ENCODE measurements at places on chromosomes 2 and 18. TPM values are rescaled to one million over a fixed set of nuclear protein-coding genes. Genes with fewer than 3 reads are reported as not detected.

Gene FLACC1
- total RNA-seq: 0.26 TPM

Gene ESPNL
- not detected for total RNA-seq

Gene SPATA3
- not detected for total RNA-seq

Gene NPHP1
- total RNA-seq: 2.4 TPM

Gene AKAIN1
- total RNA-seq: not detected

Gene RBM43
- 0.79 TPM for total RNA-seq

- no peak for DNase-seq
Measured at GRCh38 chr2:198375083-198375410, 570.7 kb downstream of the PLCL1 start.

DNA sequence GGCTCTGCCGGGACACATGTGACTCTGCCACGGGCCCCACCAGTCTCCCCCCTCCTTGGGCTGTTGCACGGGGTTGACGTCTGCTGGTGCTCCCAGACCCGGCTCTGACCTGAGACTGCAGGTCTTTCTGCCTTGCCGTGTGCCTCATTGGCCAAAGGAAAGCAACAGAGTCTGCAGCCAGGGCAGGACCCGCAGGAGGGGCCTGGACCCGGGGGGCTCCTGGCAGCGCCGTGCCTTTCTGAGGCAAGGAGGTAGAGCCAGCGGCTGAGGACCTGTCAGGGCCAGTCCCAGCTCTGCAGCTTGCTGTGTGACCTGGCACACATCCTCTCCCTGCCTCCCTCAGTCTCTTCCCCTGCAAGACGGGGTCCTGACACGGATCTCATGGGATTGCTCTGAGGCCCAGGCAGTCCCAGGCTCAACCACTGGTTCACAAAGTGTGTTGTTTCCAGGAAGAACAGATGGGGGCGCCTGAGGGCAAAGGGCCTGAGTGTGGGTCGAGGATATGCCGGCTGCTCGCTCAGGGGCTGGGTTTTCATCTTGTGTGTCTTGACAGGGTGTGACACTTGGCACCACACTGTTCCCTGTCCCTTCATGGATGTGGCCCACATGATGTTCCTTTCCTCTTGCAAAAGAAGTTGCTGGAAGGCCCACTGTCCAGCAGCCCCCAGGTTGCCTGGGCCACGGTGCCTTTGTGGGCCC, 9.0 kb downstream of the CAPN10 start:
- no peak for DNase-seq

DNA sequence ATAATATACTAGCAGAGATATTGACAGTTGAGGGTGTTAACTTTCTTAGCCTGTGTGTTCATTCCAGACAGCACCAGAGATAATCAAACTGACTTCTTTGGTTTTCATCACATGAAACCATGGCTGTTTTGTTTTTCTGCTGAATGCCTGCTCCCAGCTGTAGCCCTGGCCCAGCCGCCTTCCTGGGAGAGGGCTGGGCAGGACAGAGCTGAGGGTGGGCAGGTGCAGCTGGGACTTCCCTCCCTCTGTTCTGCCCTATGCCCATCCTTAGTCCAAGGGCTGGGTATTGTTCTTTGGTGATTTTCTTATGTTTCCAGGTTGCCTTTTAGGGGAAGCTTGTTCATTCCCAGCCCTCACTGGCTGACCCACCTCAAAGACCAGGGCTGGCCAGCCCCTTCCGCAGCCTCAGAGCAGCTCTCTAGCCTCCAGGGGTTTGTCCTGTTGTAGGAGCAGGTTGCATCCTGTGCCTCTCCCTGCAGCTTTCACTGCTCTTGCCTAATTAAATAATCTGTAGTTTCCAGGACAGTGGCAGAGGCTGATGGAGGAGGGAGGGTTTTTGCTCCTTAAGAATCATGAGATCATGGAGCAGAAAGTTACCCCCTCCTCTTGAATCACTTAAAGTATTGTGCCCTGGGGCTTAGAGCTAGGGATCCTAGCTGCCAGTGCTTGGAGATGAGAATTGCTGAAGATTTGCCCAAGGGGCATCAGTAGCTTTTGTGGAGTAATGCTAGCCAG, 61.4 kb downstream of the MTCL1 start:
- no peak for DNase-seq

DNA sequence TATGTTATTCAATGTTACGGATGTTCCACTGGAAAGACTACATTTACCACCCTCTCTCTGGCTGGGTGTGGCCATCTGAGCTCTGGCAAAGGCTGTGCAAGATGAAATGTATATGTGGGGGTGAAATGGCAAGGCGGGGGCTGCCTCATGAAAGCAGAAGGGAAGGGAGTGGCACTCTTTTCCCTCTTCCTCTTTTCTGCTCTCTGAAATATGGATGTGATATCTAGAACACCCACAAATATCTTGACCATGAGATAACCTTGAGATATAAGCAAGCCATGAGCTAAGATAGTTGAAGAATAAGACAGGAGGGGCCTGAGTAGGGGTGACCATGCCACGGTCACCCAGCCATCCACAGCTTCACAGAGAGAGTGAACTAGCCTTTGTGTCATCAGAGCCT, 367.8 kb upstream of the ID2 start:
- no peak for DNase-seq

- no peak for DNase-seq
Measured at GRCh38 chr18:22709288-22710060, 223.7 kb upstream of the RBBP8 start.

DNA sequence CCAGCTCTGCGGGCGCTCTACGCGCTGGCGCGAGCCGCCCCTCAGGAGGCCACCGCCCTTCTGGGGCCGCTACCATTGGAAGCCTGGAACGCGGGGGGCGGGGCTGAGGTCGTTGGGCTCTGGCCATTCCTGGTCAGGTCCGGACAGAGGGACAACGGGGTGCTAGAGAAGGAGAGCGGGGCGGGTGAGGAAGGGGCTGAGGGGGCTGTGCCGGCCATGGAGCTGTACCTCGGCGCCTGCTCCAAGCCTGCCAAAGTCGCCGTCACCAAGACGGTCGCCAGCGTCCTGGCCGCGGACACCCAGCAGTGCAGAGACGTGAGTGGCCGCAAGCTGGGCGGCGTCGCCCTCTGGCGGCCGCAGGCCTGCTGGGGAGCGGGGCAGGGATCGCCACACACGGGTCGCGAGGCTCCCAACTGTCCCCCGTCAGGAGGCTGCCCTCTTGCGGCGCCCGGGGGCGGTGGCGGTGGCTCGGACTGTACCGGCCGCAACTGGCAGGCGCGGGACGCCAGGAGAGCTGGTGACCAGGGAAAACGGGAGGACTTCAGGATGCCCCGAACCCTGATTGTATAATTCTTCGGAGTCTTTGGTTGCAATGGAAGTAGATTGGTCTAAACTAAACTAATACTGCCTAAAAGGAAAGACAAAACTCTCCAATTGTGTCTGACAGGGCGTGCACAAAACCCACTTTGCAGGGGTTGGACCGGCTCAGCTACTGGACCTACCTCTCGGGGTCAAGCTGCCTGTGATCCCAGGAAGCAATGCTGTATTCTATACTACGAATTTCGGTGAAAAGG, at the start of gene FSIP2:
FSIP2 (plus strand) TSS at position 126 of the 794 bp plus-strand sequence; CDS start at position 217, 91 bp downstream.
- peak; percentile 66 for DNase-seq

GRCh38 chr18:58756148-58756547, 84.9 kb downstream of the MALT1 start:
- DNase-seq: no peak

DNA sequence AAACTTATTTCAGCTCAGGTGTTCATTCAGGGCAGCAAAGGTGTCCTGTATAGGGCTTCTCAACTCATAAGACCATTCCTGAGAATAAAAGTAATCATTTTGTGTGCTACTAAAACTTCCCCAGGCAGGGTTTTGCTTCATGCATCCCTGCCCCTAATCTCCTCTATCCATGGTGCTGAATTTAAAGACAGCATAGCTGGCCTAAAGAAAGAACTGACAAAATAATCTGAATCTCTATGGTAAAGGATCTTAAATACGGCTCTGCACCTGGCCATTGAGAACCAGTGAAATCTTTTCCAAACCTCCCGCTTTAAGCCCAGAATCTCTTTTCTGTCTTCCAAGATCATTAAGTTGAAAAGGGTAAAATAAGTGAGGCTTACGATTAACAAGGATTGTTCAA, 292.1 kb upstream of the KLHL29 start:
- peak; percentile 13 for DNase-seq

DNA sequence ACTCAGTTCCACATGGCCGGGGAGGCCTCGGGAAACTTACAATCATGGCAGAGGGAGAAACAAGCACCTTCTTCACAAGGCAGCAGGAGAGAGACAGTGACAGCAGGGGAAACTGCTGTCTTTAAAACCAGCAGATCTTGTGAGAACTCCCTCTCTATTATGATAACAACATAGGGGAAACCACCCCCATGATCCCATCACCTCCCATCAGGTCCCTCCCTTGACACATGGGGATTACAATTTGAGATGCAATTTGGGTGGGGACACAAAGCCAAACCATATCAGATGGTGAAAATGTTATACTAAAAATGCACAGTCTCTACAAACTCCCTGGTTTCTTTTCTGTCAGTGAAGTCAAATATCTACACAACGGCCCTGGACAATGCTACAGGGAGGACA, 9.2 kb downstream of the TMEM18 start:
- no peak for DNase-seq

- no peak for DNase-seq
Measured at GRCh38 chr2:56013475-56013874, 89.9 kb upstream of the EFEMP1 start.

DNA sequence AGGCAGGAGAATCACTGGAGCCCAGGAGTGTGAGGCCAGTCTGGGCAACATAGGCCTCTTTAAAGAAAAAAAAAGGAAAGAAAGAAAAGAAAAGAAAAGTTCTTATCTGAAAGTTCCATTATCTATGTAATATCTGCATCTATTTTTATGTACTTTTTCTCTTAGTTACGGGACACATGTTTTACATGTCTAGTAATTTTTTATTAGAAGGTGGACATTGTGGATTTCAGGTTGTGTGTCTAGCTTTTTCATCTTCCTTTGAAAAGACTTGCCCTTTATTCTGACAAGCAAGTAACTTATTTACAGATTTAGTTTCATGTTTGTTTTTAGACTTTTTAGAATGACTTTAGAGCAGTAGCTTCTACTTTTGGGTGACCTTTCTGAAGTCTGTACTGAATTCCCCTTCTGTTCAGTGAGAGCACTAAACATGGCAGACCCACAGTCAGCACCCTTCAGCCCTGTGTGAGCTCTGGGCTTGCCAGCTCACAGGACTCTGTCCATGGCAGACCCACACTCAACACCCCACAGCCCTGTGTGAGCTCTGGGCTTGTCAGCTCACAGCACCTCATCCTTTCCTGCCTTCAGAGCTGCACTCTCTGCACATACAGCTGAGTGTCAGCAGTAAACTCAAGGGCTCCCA, 17.5 kb downstream of the TRAPPC12 start:
- DNase-seq: no peak

DNA sequence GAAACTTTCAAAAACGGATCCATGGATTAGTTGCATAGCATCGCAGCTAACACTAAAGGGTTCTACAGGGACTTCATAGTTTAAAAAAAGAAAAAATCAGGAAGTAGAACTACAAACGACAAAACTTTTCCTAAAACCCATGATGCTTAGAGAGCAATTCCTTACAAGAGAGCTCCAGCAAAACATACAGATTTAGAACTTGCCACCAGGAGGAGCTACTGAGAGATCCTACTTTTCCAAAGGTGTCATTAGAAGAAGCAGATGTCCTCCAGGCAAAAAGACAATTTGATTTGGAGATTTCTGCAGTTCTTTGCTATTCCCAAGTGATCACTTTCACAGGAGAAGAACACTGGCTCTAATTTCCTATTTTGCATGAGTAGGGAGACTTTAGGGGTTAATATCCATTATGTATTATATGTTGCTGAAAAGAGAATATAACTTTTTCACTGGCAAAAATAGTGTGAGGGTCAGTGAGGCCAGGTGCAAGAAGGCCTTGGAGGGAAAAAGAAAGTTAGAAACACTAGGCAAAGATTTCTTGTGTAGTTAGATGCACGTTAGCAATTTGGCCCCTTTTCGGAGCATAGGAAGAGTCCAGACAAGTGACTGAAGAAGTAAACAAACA, 436.2 kb downstream of the SUCLG1 start:
- peak; percentile 57 for DNase-seq

DNA sequence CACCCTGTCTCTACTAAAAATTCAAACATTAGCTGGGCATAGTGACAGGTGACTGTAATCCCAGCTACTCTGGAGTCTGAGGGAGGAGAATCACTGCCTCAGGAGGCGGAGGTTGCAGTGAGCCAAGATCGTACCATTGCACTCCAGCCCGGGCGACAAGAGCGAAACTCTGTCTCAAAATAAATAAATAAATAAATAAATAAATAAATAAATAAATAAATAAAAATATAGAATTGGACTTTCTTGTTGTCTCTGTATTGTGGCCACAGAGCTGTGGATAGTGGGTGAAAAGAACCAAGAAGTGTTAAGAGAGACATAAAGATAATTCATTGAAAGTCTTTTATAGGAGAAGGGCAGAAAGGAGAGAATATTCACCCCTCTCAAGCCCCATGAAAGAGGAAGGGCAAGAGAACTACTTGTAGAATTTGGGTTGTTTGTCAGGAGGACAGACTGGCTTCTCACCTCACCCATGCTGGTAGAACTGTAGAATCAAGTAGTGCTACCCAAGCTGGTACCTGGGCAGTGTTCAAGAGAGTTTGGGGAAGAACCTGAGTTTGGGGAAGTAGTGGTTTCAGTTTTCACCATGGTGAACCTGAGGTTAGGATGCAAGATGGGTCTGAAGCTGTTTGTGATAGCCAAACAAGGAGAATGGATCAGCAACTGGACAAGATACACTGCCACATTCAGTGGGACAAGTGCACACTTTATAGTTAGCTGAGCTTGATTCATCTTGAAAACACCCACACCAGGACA, 256.5 kb downstream of the CD226 start:
- no peak for DNase-seq

- DNase-seq: no peak
Measured at GRCh38 chr2:217261452-217261851, 401.6 kb upstream of the TNP1 start.

- no peak for DNase-seq
Measured at GRCh38 chr2:26945991-26946750, 24.3 kb upstream of the MAPRE3 start.

All from bronchial epithelial cell (primary cell).